ENCODE measurements at places on chromosomes 4 and X. TPM values are rescaled to one million over a fixed set of nuclear protein-coding genes. Genes with fewer than 3 reads are reported as not detected.

DNA sequence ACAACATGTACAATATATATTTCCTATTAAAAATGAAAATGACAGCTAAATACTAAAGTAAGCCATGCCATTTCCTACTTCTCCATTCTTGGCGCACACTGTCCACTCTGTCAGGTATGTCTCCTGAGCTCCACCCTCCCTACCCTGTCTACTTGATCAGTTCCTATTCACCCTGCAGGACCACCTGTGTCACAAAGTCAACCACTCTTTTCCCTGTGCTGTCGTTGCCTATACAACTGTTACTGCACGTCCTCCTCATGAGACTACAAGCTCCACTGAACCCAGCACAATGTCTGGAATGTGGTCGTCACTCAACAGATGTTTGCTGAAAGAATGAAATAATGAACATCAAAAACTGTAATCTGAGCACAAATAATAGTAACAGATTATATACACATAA, 54.9 kb downstream of the SLC9A7 start:
- no peak for DNase-seq
- no peaks in the 10 kb centered on the region for H3K36me3 ChIP-seq
- no peak overlapping the region for H3K27ac ChIP-seq
- no peaks in the 10 kb centered on the region for H3K27me3 ChIP-seq

DNA sequence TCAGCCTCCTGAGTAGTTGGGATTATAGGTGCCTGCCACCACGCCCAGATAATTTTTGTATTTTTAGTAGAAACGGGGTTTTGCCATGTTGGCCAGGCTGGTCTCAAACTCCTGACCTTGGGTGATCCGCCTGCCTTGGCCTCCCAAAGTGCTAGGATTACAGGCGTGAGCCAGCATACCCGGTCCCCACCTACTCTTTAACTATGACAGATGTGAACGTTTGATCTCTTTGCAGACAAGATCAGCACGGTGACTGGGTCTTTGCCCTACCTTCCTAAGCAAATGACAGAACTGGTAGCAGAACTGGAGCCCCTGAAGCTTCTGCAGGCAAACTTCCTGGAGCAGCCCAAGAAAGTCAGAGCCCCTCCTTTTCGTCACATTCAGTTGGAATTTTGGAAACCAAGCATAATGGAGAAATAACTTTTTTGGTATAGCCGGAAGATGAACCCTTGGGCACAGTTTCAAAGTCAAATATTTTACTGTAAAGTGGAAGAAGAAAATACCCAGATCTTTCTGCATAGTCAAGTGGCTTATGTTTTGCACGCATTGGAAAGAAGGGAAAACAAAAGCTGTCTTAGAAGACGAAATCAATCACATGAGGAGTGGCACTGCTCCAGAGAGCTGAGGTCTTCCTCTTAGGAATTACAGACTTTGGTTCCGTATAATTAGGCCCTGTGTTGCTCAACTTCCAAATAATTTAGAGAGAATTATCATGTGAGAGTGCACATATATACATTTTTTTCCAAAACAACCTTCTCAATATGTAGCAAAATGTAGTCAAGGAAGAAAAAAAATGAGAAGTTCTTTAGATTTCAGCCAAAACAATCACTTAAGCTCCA, 90.6 kb downstream of the SORBS2 start:
- H3K27me3 ChIP-seq, result no peaks in the 10 kb centered on the region
- H3K4me3 ChIP-seq, result no peak overlapping the region
- peaks cover 6% of the 10 kb centered on the region for H3K4me1 ChIP-seq

- no peak for DNase-seq
- no peaks in the 10 kb centered on the region for H3K36me3 ChIP-seq
- H3K27me3 ChIP-seq, result no peaks in the 10 kb centered on the region
- no peaks in the 10 kb centered on the region for H3K4me1 ChIP-seq
These were observed 438.5 kb downstream of the ADGRL3 start for GRCh38 chr4:61638591-61638990.

DNA sequence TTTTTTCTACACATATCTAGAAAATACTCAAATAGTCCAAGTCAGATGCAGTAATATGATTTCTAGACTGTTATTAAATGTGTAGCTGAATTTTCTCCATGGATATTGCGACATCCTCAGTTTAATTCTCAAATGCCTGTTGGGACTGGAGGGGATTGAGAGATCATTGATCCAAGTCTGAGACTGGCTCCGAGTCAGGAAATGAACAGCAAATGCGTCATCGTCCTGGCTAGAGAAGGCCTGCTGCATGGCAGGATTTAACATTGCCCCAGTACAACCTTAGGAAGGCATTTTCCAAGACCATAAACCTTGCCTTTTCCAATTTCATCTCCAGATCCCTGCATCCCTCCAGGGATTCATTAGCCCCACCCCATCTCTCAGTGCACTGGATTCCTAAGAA, 56.6 kb upstream of the SLC6A14 start:
- no peak overlapping the region for H3K4me3 ChIP-seq
- no peaks in the 10 kb centered on the region for H3K27me3 ChIP-seq
- H3K36me3 ChIP-seq, result no peaks in the 10 kb centered on the region

DNA sequence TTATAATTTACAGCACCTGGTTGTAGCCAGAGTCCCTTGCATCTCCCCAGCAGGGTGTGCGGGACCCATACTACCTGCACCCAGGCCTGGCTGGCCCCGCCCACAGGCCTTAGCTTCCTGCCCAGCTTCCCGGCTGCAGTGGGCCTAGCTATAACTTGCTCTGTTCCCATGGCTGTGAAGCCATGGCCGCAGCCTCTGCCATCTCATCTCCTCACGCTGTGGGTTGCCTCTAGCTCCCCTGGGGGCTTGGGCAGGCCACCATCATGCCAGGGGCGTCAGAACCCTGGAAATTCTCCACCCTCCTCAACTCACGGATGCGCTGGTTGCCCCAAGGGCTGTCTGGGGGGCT, 26.1 kb upstream of the SORBS2 start:
- H3K27me3 ChIP-seq, result no peaks in the 10 kb centered on the region
- H3K27ac ChIP-seq, result peak overlapping the region; percentile 93
- peak; percentile 29 for DNase-seq
- H3K36me3 ChIP-seq, result no peaks in the 10 kb centered on the region
- no peak overlapping the region for H3K4me3 ChIP-seq

DNA sequence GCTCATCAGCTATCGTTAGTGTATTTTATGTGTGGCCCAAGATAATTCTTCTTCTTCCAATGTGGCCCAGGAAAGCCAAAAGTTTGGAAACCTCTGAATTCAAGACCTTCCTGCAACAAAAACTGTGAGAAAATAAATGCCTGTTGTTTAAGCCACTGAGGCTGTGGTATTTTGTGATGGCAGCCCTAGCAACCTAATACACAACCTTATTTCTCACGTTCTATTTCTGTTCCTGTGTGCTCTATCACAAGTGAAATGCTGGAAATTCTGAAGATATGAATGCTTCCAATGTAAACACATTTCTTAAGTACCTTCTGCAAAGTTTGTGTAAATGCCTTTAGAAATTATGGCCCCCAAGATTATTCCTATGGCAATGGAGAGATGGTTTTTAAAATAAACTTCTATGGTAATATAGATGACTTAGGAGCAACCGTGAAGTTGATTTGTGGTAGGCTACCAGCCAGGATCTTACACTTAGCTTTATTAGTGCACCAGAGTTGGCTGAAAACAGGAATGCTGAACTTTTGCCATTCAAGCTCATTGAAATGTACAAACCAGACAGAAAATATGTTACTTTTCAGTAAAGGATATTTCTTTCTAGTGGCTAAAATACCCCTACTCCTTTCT, 148.0 kb downstream of the USP46 start:
- H3K27ac ChIP-seq, result no peak overlapping the region

GRCh38 chr4:69668680-69669079, 15.6 kb upstream of the UGT2A1 start:
- no peaks in the 10 kb centered on the region for H3K4me1 ChIP-seq
- H3K27me3 ChIP-seq, result no peaks in the 10 kb centered on the region
- no peak overlapping the region for H3K27ac ChIP-seq
- H3K36me3 ChIP-seq, result no peaks in the 10 kb centered on the region
- no peak for DNase-seq

Gene TSPAN7
- total RNA-seq, result 0.29 TPM

Measured in osteoblast (primary cell).